ENCODE measurements at places on chromosomes 1 and 21. TPM values are rescaled to one million over a fixed set of nuclear protein-coding genes. Genes with fewer than 3 reads are reported as not detected.

NBPF20 gene
- total RNA-seq, result 4.7 TPM

NCMAP gene
- not detected for total RNA-seq

C1orf185 gene
- total RNA-seq, result not detected

AMY1C gene
- total RNA-seq, result not detected

DNA sequence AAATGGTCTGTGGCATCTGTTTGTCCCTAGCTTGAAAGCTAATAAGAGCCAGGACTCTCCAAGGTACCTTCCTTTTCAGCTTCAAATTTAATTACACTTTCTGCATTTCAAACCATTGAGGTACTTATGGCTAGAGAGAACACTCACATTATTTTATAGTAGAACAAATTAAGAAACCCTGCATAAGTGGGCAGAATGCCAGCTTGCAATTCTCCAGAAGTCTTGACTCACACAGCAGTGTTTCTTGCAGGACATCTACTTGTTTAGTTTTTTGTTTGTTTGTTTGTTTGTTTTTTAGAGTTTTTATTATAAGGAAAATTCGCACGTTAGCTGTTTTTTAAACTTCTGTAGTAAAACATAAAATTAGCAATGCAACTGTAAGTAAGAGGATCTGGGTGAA lies 397.2 kb downstream of the NEGR1 start:
- no peak overlapping the region for H3K4me3 ChIP-seq
- no peaks in the 10 kb centered on the region for H3K4me1 ChIP-seq
- no peaks in the 10 kb centered on the region for H3K36me3 ChIP-seq
- no peak overlapping the region for H3K27ac ChIP-seq
- no peak for DNase-seq

DNA sequence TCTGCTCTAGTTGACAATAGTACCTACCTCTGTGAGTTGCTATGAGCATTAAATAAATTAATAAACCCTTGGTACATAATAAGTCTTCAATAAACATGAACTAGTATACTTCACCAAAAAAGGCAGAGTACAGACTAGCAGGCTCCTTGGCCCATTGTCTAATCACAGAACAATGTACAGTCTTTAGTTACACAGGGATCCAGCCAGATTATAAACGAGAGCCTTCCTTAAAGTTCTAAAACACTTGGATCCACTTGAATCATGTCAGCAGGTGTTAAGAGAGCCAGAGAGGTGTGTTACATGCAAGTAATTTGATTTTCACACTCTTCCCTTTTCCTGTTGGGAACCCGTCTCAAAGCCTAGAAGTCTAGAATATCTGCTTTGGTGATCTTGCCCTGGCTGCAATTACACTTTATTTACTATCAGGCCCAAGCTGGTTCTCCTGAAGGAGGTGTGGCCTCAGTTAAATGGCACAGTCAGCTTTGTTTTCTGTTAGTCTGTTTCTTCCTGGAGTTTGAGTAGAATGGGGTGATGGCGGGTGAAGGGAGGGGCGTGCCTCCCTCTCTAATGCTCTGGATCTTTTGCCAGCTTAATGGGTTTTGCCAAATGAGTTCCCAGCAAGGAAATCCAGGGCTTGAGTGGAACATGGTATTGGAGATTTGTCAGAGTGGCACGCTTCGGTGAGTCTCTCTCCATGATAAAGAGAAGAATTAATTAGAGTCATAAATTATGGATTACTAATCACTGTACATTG lies 570.9 kb upstream of the CAMK1G start:
- no peaks in the 10 kb centered on the region for H3K36me3 ChIP-seq
- H3K4me1 ChIP-seq, result no peaks in the 10 kb centered on the region
- H3K4me3 ChIP-seq, result no peak overlapping the region

- peaks cover 7% of the 10 kb centered on the region for H3K27me3 ChIP-seq
- H3K4me1 ChIP-seq, result peaks cover 53% of the 10 kb centered on the region
- DNase-seq, result no peak
- peak overlapping the region; percentile 88 for H3K4me3 ChIP-seq
Measured at GRCh38 chr1:25431955-25432719, 1.4 kb downstream of the MACO1 start.

DNA sequence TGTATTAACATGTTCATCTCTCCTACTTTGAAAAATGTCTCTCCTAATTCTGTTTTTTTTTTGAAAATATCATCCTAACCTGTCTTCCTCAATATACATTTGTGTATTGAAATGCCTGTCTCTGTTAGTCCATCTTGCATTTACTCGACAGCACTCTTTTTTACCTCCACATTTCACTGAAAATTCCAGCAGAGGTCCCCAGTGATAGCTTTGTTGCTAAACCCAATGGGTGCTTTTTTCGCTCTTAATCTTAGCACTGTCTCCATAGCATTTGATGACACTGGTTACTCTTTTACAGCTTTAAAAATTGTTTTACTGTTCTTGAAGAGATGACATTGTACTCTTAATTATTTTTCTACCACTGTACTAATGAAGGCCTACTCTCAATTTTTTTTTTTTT lies 10.8 kb downstream of the OSBPL9 start:
- H3K4me1 ChIP-seq, result peaks cover 20% of the 10 kb centered on the region
- no peaks in the 10 kb centered on the region for H3K27me3 ChIP-seq
- no peak for DNase-seq

DNA sequence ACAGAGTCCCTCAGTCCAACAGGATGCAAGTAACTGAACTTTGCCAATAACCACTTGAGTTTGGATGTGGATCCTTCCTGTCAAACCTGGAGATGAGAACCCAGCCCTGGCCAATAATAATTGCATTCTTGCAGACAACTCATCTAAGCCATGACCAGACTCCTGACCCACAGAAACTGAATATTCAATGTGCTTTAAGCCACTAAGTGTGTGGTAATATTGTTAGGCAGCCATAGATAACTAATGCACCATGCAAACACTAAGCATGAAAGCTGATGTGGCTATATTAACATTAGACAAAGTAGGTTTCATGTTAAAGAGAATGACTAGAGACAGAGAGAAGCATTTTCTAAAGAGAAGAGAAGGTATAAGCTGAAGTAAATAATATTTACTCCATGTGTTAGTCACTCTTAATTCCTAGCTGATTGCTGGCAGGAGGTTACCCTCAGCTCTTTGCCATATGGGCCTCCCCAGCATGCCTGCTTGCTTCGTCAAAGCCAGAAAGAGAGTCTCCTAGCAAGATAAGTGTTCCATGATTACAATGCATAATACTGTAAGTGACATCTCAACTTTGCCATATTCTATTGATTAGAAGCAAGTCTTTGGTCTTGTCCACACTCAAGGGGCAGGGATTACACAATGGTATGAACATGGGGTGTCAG lies 276.4 kb upstream of the PLXNA2 start:
- DNase-seq, result no peak
- H3K4me3 ChIP-seq, result no peak overlapping the region
- H3K4me1 ChIP-seq, result no peaks in the 10 kb centered on the region

DNA sequence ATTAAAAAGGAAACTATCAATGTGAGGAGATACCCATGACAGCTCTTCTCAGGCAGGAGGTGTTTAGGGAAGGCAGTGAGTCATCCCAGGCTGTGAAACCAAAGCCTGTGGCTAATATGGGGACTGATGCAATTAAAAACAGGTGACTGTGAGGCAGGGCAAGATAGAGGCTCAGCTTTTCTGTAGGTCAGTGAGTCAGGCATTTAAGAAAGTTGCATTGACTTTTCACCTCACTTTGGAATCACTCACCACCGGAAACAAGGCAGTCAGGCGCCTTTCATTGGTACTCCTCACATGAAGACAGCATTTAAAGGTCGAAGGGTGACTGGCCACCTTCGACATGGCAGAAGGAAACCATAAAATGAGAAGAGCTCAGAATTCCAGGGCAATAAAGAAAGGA lies 54.5 kb downstream of the PAPPA2 start:
- H3K4me3 ChIP-seq, result no peak overlapping the region
- no peaks in the 10 kb centered on the region for H3K4me1 ChIP-seq
- H3K27ac ChIP-seq, result no peak overlapping the region
- no peak for DNase-seq
- no peaks in the 10 kb centered on the region for H3K36me3 ChIP-seq
- no peaks in the 10 kb centered on the region for H3K27me3 ChIP-seq

- peaks cover 7% of the 10 kb centered on the region for H3K4me1 ChIP-seq
- DNase-seq, result no peak
- no peak overlapping the region for H3K4me3 ChIP-seq
- no peaks in the 10 kb centered on the region for H3K36me3 ChIP-seq
- H3K27ac ChIP-seq, result no peak overlapping the region
Measured at GRCh38 chr1:5731110-5731423, 261.2 kb downstream of the NPHP4 start.

DNA sequence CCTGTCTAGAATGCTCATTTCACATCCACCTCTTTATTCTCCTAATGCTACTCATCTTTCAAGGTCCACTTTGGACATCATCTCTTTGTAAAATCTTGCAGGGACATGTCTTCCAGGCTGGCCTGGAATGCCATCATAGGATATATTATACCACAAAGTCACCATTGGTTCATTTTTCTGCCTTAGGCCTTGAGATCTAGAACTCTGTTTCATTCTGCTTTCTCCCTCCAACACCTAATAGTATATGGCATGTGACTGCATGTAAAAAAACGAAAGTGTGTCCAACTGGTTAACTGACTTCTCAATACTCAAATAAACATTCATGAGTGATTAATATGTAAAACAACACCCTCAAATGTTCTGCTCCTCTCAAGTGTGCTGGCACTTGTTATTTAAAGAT lies 84.1 kb downstream of the RGS2 start:
- no peaks in the 10 kb centered on the region for H3K4me1 ChIP-seq
- no peak overlapping the region for H3K27ac ChIP-seq
- no peaks in the 10 kb centered on the region for H3K27me3 ChIP-seq

DNA sequence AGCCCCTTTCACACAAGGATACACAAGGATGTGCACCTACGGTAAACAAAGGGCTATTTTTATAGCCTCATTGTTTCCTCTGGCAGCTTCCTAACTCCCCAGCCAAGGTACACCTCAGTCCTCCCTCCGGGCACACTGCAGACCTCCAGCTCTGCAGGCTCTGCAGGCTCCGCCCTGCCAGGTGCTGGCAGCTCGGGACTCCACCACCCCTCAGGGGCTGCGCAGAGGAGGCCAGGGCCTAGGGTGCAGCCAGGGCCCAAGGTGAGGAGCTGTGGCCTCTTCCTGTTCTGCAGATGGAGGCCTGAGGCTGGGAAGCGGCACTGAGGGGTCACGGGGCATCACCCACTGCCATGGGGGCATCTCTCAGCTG lies 19.8 kb upstream of the CLSTN1 start:
- H3K27ac ChIP-seq, result no peak overlapping the region
- no peaks in the 10 kb centered on the region for H3K36me3 ChIP-seq
- no peak for DNase-seq
- no peaks in the 10 kb centered on the region for H3K27me3 ChIP-seq
- peaks cover 12% of the 10 kb centered on the region for H3K4me1 ChIP-seq
- H3K4me3 ChIP-seq, result no peak overlapping the region

DNA sequence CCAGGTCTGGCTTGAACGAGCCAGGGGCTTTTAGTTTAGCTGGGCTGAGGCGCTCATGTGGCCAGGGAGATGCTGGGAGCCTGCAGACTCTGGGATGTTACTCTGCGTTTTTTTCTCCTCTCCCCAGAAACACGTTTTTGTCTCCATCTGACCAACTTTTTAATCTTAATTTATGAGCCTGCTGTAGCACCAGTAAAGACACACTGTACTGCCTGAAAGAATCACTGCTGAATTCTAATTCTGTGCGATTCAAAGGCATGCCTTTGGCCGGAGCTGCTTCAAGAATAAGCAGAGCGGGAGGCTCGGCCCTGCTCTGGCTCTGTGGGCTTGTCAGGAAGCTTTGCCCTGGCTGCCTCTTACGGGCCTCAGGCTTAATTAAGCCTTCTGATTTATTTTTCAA lies 129.5 kb downstream of the CAMTA1 start:
- peaks cover 5% of the 10 kb centered on the region for H3K27me3 ChIP-seq
- H3K4me1 ChIP-seq, result peaks cover 40% of the 10 kb centered on the region
- no peak for DNase-seq
- peaks cover 5% of the 10 kb centered on the region for H3K36me3 ChIP-seq

GRCh38 chr21:41302976-41303375 lies 13.6 kb upstream of the FAM3B start:
- H3K27me3 ChIP-seq, result peaks cover 12% of the 10 kb centered on the region
- no peaks in the 10 kb centered on the region for H3K4me1 ChIP-seq
- H3K36me3 ChIP-seq, result peaks cover 8% of the 10 kb centered on the region
- H3K27ac ChIP-seq, result no peak overlapping the region
- no peak for DNase-seq
- no peak overlapping the region for H3K4me3 ChIP-seq

DNA sequence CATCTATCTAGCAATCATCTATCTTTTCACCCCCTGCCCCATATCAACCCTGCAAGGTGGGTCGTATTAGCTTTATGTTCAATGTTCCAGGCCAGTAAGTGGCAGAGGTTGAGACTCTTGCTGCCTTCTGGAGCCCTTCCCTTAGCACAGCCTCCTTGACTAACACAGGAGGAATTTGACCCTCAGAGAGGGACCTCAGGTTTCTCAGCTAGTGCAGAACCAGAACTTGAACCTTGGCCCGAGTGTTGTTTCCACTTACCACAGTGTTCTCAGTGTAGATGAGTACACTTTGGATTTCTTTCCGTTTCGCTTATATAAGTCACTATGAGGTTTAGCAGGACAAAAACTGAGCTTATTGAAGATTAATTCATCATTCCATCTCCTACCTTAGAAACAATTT lies 11.1 kb upstream of the ATF3 start:
- H3K27me3 ChIP-seq, result peaks cover 46% of the 10 kb centered on the region
- H3K4me3 ChIP-seq, result no peak overlapping the region
- H3K27ac ChIP-seq, result no peak overlapping the region
- no peaks in the 10 kb centered on the region for H3K36me3 ChIP-seq
- peaks cover 26% of the 10 kb centered on the region for H3K4me1 ChIP-seq
- DNase-seq, result no peak

DNA sequence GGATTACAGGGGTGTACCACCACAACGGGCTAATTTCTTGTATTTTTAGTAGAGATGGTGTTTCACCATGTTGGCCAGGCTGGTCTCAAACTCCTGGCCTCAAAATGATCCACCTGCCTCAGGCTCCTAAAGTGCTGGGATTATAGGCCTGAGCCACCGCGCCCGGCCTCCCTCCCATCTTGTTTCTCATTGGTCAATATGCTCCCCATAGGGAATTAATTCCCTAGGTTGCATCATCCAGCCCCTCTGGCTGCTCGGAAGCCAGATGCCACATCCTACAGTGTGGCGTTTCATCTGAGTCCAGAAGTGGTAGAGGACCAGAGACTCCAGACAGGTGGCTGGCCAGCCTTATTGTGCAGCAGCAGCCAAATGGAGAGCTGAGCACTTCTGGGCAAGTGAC lies 11.5 kb upstream of the VASH2 start:
- H3K27me3 ChIP-seq, result no peaks in the 10 kb centered on the region
- no peak overlapping the region for H3K27ac ChIP-seq
- H3K4me1 ChIP-seq, result no peaks in the 10 kb centered on the region
- H3K4me3 ChIP-seq, result no peak overlapping the region
- H3K36me3 ChIP-seq, result no peaks in the 10 kb centered on the region
- DNase-seq, result no peak

GRCh38 chr1:150875197-150876118 lies 941 bp downstream of the ARNT start:
- peak overlapping the region; percentile 95 for H3K4me3 ChIP-seq
- peaks cover 3% of the 10 kb centered on the region for H3K36me3 ChIP-seq
- no peaks in the 10 kb centered on the region for H3K27me3 ChIP-seq
- H3K4me1 ChIP-seq, result peaks cover 25% of the 10 kb centered on the region

All from neural crest cell (in vitro differentiated cells).